ENCODE measurements at places on chromosomes 12 and 14.
A peak's percentile ranks its signal among the peaks of the same experiment; 100 is the strongest.

GRCh38 chr12:93113317-93114006, 184.4 kb upstream of the EEA1 start:
- no peak for DNase-seq

DNA sequence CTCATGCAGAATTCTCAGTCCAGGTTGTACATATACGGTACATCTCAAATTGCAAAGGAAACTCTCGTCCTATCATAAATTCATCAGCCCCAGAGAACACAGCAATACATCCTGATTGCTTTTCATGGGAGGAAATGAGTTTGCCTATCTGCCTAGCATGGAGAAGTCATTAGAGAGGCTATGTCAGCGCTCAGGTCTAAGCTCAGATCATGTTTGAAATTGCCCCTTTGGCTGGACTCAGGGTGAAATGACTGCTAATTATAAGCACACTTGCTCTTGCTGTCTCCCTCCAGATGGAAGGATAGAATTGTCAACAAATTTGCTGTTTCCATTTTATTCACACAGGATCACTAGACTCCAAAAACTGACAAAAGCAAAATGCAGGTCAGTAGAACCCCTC, 178.4 kb downstream of the RIMBP2 start:
- DNase-seq: no peak

GRCh38 chr12:65287426-65287825, 8.9 kb downstream of the MSRB3 start:
- DNase-seq: no peak

DNA sequence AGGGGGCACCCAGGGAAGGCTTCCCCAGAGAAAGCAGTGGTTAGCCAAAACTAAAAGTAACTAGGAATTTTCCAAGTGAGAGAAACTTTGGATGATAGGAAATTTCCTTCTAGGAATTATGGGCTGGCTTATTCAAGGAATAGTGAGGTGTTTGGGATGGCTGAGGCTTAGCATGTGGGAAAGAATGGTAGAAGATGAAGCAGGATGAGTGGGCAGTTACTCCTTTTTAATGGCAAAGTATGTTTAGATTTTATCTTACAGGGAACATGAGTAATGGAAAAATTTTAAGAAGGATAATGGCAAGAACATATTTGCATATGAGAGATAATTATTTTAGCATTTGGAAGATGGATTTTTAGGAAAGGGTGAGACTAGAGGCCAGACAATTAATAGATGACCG, 197.6 kb downstream of the SLC38A4 start:
- no peak for DNase-seq

- DNase-seq: no peak
Observed at GRCh38 chr14:91377700-91378652, 39.6 kb downstream of the CCDC88C start.

DNA sequence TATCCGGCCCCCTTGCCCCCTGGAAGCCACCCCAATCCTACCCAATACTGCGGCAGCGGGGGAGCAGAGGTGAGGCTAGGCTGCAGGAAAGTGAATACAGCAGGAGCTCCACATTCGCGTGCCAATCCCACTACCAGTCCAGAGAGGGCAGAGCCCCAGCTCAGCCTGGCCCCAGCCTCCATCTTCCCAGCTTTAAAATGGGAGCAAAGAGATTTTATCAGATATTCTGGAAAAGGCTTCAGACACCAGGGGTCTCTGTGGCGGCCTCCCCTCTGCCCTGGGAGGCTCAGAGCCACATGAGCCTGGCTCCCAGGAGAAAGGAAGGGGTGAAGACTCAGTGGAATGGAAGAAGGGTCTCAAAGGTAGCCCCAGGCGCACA, 72.7 kb downstream of the NCOR2 start:
- DNase-seq: no peak

GRCh38 chr12:95151821-95152220, 65.4 kb downstream of the FGD6 start:
- DNase-seq: no peak

DNA sequence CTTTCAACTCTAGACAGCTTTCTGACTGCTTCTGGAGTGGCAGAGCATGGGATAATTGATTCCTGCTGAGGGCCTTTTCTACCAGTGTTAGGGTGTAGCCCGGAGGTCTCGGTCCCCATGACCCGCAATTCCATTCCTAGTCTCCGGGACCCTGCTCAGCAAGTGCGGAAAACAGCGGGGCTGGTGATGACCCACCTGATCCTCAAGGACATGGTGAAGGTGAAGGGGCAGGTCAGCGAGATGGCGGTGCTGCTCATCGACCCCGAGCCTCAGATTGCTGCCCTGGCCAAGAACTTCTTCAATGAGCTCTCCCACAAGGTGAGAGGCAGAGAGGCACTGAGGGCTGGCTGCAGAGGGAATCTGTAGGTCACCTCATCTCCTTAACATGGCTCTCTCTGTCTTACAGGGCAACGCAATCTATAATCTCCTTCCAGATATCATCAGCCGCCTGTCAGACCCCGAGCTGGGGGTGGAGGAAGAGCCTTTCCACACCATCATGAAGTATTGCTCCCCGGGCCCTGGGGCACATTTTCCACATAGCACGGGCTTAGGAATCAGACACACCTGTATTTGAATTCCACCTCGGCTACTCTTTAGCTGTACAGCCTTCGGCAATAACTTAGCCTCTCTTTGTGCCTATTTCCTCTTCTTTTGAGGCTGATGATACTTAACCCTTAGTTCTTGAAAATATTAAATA, 5.6 kb upstream of the GAPDH start:
- no peak for DNase-seq

DNA sequence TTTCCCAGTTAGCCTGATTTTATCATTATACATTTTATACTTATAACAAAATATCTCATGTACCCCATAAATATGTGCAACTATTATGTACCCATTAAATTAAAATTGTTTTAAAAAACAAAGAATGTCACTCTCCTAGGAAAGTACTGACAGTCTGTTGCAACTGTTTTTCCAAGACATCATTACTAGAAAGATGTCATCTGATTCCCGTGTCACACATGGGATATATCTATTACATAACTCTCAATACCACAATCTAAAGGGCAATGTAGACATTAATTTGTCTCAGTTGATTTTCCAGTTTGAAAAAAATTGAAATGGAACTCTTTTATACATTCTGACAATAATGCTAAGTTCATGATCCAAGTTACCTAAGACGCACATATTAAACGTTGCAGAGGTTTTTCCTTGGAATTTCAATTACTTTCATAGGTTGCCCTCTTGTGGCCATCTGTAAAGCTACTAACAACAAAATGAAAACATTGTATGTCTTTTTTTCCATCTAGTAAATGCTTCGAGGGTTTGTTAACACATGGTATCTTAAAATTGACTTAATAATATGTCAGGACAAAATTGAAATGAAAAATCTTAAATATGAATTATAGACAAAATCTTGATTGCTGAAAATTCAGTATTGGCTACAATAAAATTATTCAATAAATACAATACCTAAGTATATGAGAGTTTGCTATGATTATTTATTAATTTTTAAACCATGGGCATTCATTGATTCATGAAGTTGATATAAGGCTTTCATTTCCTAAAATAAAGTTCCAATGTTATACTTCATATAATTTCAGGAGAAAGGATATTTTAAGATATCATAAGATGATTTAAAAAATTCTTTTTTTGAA, 131.6 kb downstream of the PPFIA2 start:
- peak; percentile 32 for DNase-seq

Data from AG08396 (cell line).